Pancreas (tissue), 10 donors: ENCODE measurements at places on chromosomes 1 and 21. TPM values are rescaled to one million over a fixed set of nuclear protein-coding genes. Genes with fewer than 3 reads are reported as not detected.

MEX3A gene
- total RNA-seq, result 0.28 TPM

DNA sequence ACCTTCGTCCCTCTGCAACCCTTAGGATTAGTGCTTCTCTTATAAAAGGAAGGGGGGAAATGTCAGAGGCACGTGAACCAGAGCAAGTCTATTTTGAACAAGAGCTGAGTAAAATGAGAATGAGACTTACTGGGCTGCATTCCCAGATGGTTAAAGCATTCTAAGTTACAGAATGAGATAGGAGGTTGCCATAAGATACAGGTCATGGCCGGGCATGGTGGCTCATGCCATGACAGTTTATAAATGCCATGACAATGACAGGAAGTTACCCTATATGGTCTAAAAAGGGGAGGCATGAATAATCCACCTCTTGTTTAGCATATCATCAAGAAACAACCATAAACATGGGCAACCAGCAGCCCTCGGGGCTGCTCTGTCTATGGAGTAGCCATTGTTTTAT, 2.5 kb upstream of the AQP10 start:
- H3K4me3 ChIP-seq, result no peak overlapping the region
- no peak for DNase-seq
- no peaks in the 10 kb centered on the region for H3K4me1 ChIP-seq
- H3K36me3 ChIP-seq, result no peaks in the 10 kb centered on the region
- no peaks in the 10 kb centered on the region for H3K27me3 ChIP-seq

GRCh38 chr1:103461161-103462105, 64.1 kb upstream of the RNPC3 start:
- no peak for DNase-seq
- no peaks in the 10 kb centered on the region for H3K27me3 ChIP-seq
- H3K36me3 ChIP-seq, result no peaks in the 10 kb centered on the region
- H3K4me1 ChIP-seq, result no peaks in the 10 kb centered on the region
- no peak overlapping the region for H3K27ac ChIP-seq

GRCh38 chr1:107935396-107936064, 29.4 kb downstream of the VAV3 start:
- no peaks in the 10 kb centered on the region for H3K36me3 ChIP-seq
- DNase-seq, result no peak
- no peaks in the 10 kb centered on the region for H3K27me3 ChIP-seq
- no peak overlapping the region for H3K27ac ChIP-seq

FNDC5 gene
- total RNA-seq, result 0.66 TPM

DNA sequence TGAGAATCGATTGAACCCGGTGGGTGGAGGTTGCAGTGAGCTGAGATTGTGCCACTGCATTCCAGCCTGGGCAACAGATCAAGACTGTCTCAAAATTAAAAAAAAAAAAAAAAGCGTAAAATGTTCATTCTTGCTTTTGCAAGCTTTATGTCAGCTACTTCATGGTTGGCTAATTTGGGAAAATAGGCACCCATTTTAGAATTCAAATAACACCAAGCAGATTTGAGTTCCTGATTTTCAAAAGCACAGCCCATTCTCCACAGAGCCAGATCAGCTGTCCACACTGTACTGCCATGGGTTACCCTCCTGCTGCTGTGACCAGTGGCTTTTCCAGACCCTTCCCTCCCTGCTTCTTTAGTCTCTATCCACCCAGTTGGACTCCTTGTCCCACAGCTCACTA, 4.4 kb downstream of the THEM5 start:
- no peak overlapping the region for H3K27ac ChIP-seq
- no peak for DNase-seq
- H3K36me3 ChIP-seq, result no peaks in the 10 kb centered on the region
- H3K27me3 ChIP-seq, result no peaks in the 10 kb centered on the region
- no peak overlapping the region for H3K4me3 ChIP-seq

- no peaks in the 10 kb centered on the region for H3K36me3 ChIP-seq
- H3K27me3 ChIP-seq, result no peaks in the 10 kb centered on the region
- DNase-seq, result no peak
- H3K27ac ChIP-seq, result no peak overlapping the region
- H3K4me1 ChIP-seq, result no peaks in the 10 kb centered on the region
These were observed 281.1 kb downstream of the DNM3 start for GRCh38 chr1:172122381-172122780.

- H3K36me3 ChIP-seq, result no peaks in the 10 kb centered on the region
- DNase-seq, result no peak
- no peaks in the 10 kb centered on the region for H3K4me1 ChIP-seq
- H3K27me3 ChIP-seq, result no peaks in the 10 kb centered on the region
- H3K4me3 ChIP-seq, result no peak overlapping the region
- H3K27ac ChIP-seq, result no peak overlapping the region
These were observed 149.7 kb upstream of the VANGL1 start for GRCh38 chr1:115492019-115492595.

DNA sequence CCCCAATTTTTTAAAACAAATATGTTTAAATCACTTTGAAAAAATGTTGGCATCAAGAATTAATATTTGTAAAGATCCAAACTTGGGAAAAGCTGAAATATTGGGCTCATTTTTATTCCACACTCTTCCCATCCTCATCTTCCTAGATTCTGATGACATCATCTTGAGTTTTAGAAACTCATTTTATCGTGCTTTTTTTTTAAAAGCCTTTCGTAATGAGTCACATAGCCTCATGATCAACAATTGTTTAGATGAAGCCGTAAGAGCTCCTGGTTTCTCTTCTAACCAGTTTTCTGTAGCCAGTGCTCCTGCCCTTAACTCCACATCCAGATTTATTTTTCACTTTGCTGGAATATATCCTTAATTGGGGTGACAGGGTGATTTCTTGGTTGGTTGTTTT, 78.6 kb downstream of the POFUT2 start:
- peaks cover 4% of the 10 kb centered on the region for H3K36me3 ChIP-seq
- H3K4me3 ChIP-seq, result no peak overlapping the region
- H3K4me1 ChIP-seq, result no peaks in the 10 kb centered on the region
- no peak for DNase-seq

GRCh38 chr21:14484188-14485009, 61.7 kb downstream of the SAMSN1 start:
- no peak overlapping the region for H3K27ac ChIP-seq
- no peaks in the 10 kb centered on the region for H3K4me1 ChIP-seq
- no peaks in the 10 kb centered on the region for H3K36me3 ChIP-seq
- no peaks in the 10 kb centered on the region for H3K27me3 ChIP-seq

- no peaks in the 10 kb centered on the region for H3K4me1 ChIP-seq
- no peaks in the 10 kb centered on the region for H3K27me3 ChIP-seq
- no peaks in the 10 kb centered on the region for H3K36me3 ChIP-seq
- DNase-seq, result no peak
- no peak overlapping the region for H3K27ac ChIP-seq
These were observed 7.8 kb downstream of the VASH2 start for GRCh38 chr1:212958175-212958574.

- no peaks in the 10 kb centered on the region for H3K27me3 ChIP-seq
- DNase-seq, result no peak
- no peak overlapping the region for H3K4me3 ChIP-seq
- no peaks in the 10 kb centered on the region for H3K36me3 ChIP-seq
These were observed 239.9 kb downstream of the TNR start for GRCh38 chr1:175503538-175503937.

DNA sequence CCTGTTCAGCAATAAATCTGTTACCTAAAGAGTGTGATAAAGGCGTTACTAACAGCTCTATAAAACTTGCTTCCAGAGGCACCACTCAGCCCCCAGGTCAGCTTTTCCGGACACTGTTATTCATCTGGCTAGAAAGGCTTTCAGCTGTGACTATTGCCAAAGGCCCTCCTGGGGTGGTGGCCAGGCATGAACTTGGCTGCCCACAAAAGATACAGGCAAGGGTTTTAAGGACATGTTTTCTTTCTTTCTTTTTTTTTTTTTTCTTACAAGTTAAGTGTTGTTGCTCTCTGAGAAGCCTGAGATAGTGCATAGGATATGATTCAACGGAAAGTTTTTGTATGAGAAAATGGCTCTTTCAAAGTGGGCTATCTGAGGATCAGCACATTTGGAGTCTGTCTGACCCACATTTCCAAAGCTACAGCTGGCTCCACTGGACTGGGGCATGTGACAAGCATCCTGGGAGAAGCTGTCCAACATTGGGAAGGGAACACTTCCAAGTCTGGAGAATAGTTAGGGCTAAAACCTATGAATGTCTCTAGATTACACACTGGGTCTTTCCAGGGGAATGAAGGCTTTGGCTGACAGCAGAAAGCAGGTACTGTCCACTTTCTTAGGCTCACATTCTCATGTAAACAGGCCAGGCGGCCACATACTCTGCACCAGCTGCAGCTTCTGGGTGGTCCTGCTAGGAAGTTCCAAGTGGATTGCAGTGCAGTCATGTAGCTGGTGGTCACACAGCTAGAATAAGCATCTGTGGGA, 639.7 kb downstream of the LMO4 start:
- H3K27me3 ChIP-seq, result no peaks in the 10 kb centered on the region
- no peak for DNase-seq
- no peak overlapping the region for H3K4me3 ChIP-seq
- no peak overlapping the region for H3K27ac ChIP-seq
- no peaks in the 10 kb centered on the region for H3K36me3 ChIP-seq

PGD gene
- 13.5 TPM for total RNA-seq

NPHS2 gene
- total RNA-seq, result 0.12 TPM

DNA sequence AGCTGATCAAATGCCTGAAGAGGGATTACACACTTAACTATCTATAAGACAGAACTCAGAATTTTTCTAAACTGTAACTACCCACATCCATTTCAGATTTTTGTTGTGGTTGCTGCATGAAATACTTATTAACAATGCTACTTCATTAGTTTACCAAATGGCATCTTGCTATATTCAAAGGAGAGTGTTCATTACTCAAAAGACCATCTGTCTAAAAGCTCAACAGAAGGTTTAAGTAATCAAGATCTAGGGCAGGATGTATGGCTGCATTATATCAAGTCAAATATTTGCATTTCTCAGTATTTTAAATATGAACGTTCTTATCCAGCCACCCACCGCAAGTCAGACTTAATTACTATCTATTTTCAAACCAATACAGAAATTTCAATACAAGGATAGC, 79.9 kb downstream of the SIPA1L2 start:
- no peaks in the 10 kb centered on the region for H3K4me1 ChIP-seq
- H3K27me3 ChIP-seq, result no peaks in the 10 kb centered on the region
- H3K27ac ChIP-seq, result no peak overlapping the region
- no peaks in the 10 kb centered on the region for H3K36me3 ChIP-seq
- DNase-seq, result no peak

GRCh38 chr1:219209578-219209977, 35.9 kb downstream of the LYPLAL1 start:
- no peak overlapping the region for H3K27ac ChIP-seq
- H3K36me3 ChIP-seq, result no peaks in the 10 kb centered on the region
- H3K4me1 ChIP-seq, result no peaks in the 10 kb centered on the region

CCDC185 gene
- not detected for total RNA-seq

CNR2 gene
- total RNA-seq, result not detected

GRCh38 chr1:10814976-10815857, 18.8 kb upstream of the CASZ1 start:
- H3K36me3 ChIP-seq, result no peaks in the 10 kb centered on the region
- H3K4me1 ChIP-seq, result peaks cover 4% of the 10 kb centered on the region
- H3K27me3 ChIP-seq, result no peaks in the 10 kb centered on the region
- peak; percentile 83 for DNase-seq
- H3K27ac ChIP-seq, result peak overlapping the region; percentile 70
- H3K4me3 ChIP-seq, result peak overlapping the region; percentile 25

- DNase-seq, result no peak
- H3K27ac ChIP-seq, result no peak overlapping the region
- H3K27me3 ChIP-seq, result no peaks in the 10 kb centered on the region
- no peaks in the 10 kb centered on the region for H3K4me1 ChIP-seq
These were observed 89.7 kb downstream of the GTF2B start for GRCh38 chr1:88801575-88802208.

MMP23B gene
- total RNA-seq, result 0.98 TPM

CYYR1 gene
- total RNA-seq, result 3.6 TPM

DNA sequence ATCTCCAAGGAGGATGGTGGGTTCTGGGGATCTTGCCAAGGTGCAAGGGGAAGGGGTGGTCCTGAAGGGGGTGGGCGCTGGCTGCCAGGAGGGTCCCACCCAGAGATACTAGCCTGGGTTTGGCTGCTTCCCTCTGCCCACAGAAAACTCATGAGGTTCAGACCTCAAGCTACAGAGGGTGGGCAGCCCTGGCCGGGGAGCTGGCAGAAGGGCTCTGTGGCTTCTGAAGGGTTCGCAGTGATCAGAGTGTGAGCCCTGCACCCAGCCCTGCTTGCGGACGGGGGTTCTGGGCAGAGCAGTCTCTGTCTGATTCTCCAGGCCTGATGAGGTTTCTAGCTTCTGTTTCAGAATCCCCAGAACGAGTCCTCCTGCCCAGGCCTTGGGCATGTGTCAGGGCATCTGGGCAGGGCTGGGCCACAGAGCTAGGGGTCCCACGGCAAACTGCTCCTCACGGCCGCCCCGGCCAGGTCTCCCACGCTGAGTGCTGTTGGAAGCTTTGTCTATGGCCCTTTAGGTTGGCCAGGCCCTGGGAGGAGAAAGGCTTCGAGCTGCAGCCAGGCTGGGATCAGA, 635 bp upstream of the MMEL1 start:
- H3K27ac ChIP-seq, result no peak overlapping the region
- DNase-seq, result no peak
- H3K4me3 ChIP-seq, result no peak overlapping the region
- H3K4me1 ChIP-seq, result no peaks in the 10 kb centered on the region

ELAVL4 gene
- 0.65 TPM for total RNA-seq

GRCh38 chr1:155133799-155134281, 1.8 kb upstream of the SLC50A1 start:
- DNase-seq, result no peak
- H3K4me1 ChIP-seq, result peaks cover 58% of the 10 kb centered on the region
- no peak overlapping the region for H3K27ac ChIP-seq
- no peak overlapping the region for H3K4me3 ChIP-seq
- peaks cover 31% of the 10 kb centered on the region for H3K36me3 ChIP-seq

TCHHL1 gene
- not detected for total RNA-seq

DNA sequence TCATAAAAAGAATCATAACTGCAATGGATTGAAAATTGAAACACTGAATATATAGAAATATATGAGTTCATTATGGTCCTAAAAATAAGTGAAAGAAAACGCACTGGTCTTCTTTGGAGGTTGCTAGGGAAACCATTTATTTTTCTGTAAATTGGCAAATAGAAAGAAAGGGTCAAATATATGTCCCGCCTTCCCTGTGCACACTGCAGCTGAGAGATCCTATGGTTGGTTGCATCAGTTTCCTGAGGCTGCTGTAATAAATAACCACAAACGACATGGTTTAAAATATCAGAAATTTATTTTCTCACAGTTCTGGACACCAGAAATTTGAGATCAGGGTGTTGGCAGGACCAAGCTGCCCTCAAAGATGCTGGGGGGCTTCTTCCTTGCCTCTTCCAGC, 35.0 kb downstream of the CA6 start:
- H3K36me3 ChIP-seq, result no peaks in the 10 kb centered on the region
- no peak overlapping the region for H3K4me3 ChIP-seq
- H3K4me1 ChIP-seq, result no peaks in the 10 kb centered on the region
